ENCODE measurements at places on chromosomes 11 and 22.

GRCh38 chr11:104011044-104011443 lies 25.4 kb upstream of the DDI1 start:
- DNase-seq: no peak

- no peak for DNase-seq
Observed at GRCh38 chr22:36211237-36211861, 9.7 kb upstream of the APOL4 start.

DNA sequence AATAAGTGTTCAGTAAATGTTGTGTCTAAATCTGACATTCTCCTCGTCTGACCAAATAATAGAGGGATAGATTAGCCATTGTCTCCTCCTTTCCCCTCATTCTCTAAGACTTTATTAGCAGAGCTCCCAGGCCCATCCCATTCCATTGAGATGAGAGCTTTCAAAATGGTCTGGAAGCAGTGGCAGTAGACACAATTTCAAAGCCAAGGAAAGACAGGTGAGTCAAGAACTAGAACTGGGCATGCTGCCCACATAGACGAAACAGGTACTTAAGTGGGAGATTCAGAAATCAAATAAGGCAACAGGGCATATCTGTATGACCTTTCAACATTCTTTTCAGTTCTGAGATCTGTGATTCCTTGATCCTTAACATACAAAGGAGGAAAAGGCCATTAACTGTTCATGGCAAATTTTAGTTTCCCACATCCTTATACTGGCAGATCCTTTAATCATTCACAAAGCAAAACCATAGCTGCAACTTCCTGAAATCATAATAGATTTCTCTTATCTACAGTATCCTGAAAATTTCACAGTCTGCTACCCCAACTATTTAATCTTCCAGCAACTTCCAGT lies 96.6 kb upstream of the KCNA4 start:
- DNase-seq: no peak

DNA sequence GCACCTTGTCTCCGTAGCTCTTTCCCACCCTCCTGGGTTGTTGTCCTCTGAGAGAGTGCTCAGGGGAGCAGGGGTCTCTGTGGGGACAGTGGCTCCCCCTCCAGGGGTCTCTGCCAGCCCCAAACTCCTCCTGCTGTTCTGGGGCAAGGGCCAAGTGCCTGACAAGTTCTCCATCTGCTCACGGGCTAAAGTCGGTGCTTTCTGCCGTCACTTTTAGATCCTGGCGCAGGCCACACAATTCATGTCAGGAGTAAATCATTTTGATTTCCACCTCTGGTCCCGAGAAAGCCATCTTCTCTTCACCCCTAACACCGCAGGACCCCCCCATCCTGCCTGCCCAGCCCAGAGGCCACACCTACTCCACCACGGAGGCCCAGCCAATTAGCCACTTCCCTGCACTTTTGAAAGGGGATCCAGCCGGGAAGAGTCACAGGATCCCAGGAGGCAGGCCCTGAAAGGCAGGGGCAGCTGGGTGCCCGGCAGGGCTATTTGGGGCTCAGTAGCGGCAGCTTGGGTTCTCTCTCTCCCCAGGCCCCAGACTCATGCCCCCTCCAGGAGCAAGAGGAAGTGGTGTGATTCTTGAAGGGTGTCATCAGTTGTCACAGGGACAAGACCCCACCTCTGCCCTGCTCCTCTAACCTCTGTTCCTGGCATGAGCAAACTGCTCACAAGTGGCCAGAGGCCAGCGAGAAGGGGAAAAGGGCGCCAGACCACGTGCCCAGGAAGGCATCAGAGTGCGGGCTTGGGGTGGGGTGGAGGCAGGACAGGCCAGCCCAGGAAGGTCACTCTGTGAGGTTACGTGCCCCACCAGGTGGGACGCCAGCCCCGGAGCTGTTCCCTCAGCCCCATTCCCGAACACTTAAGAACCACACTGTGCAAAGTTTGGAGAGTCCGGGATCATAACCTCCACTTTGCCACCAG lies 1.3 kb downstream of the MACROD1 start:
- peak; percentile 60 for DNase-seq

DNA sequence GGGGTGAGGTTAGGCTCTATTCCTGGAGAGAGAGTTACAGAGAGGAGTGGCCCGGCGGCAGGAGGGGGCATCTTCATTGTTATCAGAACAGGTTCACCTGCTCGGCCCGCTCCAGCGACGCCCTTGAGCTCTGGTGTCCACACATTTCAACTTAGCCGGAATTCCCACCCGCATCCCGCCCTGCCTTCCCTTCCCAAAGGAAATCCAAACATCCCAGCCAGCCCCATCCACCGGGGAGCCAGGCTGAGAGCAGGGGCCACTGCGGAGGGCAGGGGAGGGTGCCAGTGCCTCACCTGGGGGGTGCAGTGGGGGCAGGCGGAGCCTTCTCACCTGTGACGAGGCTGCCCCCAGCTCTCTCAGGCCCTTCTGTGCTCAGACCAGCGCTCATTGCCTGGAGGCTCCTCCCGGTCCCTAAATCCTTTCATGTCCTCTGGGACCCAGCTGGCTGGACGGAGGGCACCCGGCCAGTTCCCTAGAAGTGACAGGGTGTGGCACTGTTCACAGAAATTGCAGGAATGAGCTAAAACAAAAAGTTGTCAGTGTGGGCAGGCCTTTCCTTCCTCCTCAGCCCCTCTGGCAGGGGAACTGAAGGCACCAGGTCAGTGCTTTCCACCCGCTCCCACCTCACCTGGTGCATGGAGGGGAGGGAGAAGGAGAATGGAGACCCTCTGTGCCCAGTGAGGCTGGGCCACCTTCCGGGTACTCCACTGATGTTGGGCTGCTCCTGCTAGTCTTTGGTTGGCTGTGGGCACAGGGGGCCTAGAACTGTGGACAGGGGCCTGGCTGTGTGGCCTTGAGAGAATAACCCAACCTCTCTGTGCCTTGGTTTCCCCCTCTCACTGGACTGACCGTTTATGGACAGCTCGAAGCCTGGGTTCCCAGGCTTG lies 2.2 kb upstream of the MRGPRG start:
- DNase-seq: no peak

GRCh38 chr22:23536821-23537345 lies 43.2 kb downstream of the IGLL1 start:
- no peak for DNase-seq

- DNase-seq: no peak
Observed at GRCh38 chr11:111532365-111532709, 8.2 kb upstream of the LAYN start.

- DNase-seq: no peak
Observed at GRCh38 chr11:44143987-44144909, 48.8 kb downstream of the EXT2 start.

- DNase-seq: no peak
Observed at GRCh38 chr11:36427876-36428275, 82.2 kb downstream of the TRAF6 start.

GRCh38 chr11:28110108-28110820 lies 2.1 kb downstream of the METTL15 start:
- peak; percentile 84 for DNase-seq

- DNase-seq: no peak
Observed at GRCh38 chr22:30309951-30310741, 16.6 kb downstream of the TBC1D10A start.

GRCh38 chr11:115941481-115941993 lies 437.3 kb upstream of the CADM1 start:
- no peak for DNase-seq

DNA sequence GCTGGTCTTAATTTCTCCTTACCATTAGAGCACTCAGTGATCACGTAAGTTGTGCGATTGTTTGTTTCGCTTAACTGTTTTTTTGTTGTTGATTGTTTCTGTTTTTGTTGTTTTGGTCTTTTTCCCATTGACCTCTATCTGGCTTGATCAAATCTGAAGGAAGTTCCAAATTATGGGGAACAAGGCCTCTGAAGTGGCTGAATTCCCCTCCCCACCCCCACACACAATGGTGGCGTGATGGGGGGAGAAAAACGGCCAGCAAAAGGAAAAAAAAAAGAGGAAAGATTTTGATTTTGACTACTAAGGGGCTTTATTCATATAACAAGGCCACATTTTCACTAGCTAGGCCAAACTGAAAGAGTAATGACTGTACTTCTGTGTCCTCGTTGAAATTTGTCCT lies 53.6 kb downstream of the OSBPL5 start:
- DNase-seq: no peak

DNA sequence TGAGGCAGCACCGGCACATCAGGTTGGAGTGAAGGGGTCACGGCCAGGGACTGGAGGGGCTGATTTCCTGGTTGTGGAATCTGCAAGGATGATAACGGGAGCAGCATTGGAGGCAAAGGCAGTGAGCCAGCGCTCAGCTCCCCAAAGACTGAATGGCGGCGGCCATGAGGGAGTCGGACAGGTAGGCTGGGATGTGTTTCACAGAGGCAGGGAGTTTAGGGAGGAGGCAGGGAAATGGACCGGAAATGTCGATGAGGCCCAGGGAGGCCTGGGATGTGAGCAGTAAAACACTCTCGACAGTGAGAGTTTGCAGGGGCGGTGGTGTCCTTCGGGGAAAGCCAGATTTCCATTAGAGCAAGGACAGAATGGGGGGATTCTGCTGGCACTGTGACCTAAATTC lies 64.2 kb upstream of the EIF3D start:
- no peak for DNase-seq

GRCh38 chr11:101323997-101324396 lies 194.4 kb upstream of the PGR start:
- DNase-seq: no peak

- no peak for DNase-seq
Observed at GRCh38 chr22:34344702-34345101, 424.4 kb upstream of the LARGE1 start.

- DNase-seq: peak; percentile 60
Observed at GRCh38 chr22:33919391-33920196, 682 bp downstream of the LARGE1 start.

GRCh38 chr11:10490398-10491241 lies 35.6 kb downstream of the AMPD3 start:
- peak; percentile 38 for DNase-seq

DNA sequence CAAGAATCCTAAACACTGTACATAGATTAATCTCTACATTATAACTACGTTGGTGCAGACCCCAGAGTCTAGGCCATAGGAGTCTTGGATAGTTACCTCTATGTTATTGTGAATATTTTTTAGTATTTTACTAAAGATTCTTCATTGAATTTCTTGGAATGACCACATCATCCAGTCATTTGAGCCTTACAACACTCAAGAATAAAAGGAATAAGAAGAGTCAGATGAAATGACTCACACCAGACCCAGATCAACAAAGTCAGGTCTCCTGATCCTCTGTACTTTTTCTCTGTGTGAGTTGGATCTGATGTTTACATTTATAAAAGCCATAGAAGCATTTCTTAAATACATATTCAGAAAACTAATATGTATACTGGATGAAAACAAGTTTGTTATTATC lies 179.2 kb upstream of the ARHGAP20 start:
- no peak for DNase-seq

DNA sequence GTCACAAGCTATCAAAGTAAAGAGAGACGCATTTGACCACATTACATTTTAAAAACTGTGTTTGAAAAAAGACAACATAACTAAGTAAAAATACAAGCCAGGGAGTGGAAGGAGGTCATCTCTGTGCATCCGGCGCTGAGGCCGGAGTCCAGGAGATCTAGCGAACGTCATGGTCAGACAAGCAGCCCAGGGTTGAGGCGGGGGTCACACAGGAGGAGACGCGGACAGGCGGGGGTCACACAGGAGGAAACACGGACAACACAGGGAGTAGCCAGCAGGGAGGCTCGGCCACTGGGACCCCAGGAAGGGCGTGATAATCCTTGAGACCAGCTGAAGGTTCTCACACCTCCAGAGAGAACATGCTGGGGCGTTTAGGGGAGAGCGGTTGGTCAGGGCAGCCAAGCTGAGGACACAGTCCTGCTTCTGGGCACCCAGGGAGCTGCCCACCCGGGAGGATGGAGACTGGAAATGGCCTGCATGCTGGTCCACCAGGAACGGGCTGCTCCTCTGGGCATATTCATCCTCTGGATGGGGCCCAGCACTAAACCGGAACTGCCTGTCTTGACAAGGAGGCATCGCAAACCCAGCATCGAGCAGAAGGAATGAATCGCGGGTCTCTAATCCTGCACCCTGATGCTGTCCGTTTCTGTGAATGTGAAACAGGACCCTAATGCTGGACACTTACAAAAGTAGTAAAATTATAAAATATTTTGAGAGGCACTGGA lies 40.9 kb upstream of the MUC5AC start:
- no peak for DNase-seq

GRCh38 chr11:104164028-104164520 lies at the start of gene PDGFD:
TSS of gene PDGFD (minus strand) at chr11:104164147.
- peak; percentile 59 for DNase-seq

- peak; percentile 28 for DNase-seq
Observed at GRCh38 chr22:48234011-48234410, 1471.6 kb downstream of the TBC1D22A start.

GRCh38 chr11:93251922-93252321 lies 54.1 kb upstream of the SLC36A4 start:
- no peak for DNase-seq

DNA sequence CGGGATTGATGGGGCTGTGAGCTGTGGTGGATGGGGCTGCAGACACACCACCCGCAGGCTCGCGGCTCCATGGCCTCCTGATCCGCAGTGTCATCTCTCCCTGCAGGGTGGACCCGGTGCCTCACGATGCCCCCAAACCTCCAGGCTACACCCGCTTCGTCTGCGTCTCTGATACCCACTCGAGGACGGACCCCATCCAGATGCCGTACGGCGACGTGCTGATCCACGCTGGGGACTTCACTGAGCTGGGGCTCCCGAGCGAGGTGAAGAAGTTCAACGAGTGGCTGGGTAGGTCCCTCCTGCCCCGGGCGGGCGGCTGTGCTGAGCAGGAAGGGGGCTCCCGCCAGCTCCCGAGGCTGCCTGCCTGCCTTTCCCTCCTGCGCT lies 23.1 kb downstream of the MPPED1 start:
- DNase-seq: no peak

GRCh38 chr22:21865041-21865440 lies 2.4 kb downstream of the MAPK1 start:
- no peak for DNase-seq

GRCh38 chr11:99814021-99814420 lies 793.3 kb downstream of the CNTN5 start:
- no peak for DNase-seq

DNA sequence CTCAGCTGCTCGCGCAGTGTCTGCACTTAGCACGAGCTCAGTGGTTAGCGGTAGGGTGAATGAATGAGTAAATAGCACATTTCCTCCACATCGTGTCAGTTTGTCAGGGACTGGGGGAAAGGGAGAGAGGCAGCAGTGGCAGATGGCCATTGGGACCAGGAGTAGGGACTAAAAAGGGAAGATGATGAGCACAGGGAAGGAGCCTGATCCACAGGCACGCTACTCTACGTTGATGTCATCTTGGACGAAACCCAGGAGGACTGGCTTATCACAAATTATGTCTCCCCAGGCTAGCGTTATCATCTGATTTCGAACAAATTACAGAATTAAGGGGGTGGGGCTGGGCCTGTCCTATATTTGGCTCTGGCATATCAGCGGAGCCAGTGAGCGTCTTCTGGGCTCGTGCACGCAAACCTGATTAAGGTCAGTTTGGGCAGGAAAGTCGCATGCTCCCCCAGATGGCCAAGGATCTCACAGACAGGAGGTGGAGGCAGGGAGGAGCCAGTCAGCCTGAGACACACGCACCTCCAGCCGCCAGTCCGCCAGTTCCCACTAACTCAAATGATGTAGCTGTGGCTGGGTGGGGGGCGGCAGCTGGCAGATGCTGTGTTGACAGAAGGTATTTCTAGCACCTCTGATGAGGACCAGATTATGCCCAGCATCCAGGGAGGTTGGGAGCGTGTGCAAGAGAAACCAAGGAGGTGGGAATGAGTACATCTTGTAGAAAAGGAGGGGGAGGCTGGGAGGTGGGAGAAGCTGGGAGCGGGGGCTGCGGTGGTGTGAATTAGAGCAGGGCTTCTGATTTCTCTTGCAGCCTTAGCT lies 97.4 kb upstream of the PRDM11 start:
- DNase-seq: no peak

GRCh38 chr11:29809121-29809520 lies 207.7 kb downstream of the KCNA4 start:
- DNase-seq: no peak

- no peak for DNase-seq
Observed at GRCh38 chr22:24326266-24326665, 55.6 kb downstream of the SPECC1L start.

Data from activated CD8-positive, alpha-beta memory T cell treated with anti-CD3 and anti-CD28 coated beads for 24 hours (primary cell).